ENCODE measurements at places on chromosomes 6 and 20. TPM values are rescaled to one million over a fixed set of nuclear protein-coding genes. Genes with fewer than 3 reads are reported as not detected.

Gene CD24
- total RNA-seq = not detected

DNA sequence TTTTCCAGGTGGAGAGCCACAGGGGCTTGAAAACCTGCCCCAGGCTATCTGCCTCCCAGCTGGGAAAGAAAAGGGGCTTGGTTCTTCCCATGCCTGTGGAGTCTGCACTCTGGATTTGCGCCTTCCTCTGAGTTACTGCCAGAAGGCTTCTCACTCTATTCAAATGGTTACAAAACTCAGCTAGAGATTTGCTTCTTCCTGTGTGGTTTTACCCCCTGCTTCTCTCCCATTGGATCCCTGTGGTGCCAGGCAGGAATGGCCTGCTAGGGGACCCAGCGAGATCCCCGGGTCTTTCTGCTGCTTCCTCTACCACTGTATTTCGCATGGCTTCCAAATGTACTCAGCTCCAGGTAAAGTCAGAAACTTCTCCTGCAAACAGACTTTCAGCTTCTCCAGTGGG lies 192.0 kb upstream of the HS3ST5 start:
- ATAC-seq = no peak

DNA sequence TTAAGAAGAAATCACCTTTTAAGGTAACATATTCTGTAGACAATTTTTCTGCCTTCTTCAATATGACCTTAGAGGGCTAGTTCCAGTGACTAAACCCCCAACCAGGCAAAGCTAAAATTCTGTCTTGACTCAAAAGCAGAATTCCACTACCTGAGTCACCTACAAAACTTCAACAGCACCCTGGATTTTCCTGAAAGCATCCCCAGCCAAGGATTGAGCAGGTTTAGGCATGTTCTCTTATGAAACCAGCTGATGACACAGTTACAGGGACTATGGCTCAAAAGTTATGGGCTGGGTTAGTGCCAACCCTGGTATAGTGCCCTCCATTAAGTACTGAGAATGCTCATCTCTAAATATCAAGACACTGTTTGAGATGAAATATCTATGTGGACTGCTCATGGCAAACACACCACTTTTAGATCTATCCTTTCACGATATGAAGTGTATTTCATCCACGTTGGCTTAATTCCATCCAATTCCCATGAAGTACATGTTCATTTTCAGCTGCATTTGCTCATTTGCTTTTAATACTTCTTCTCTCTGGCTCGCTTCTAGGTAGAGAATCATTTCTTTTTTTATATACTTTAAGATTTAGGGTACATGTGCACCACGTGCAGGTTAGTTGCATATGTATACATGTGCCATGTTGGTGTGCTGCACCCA lies 53.6 kb upstream of the TNFAIP3 start:
- peak; percentile 57 for ATAC-seq

- ATAC-seq = no peak
Observed at GRCh38 chr20:20317195-20317594, 50.7 kb upstream of the INSM1 start.

DNA sequence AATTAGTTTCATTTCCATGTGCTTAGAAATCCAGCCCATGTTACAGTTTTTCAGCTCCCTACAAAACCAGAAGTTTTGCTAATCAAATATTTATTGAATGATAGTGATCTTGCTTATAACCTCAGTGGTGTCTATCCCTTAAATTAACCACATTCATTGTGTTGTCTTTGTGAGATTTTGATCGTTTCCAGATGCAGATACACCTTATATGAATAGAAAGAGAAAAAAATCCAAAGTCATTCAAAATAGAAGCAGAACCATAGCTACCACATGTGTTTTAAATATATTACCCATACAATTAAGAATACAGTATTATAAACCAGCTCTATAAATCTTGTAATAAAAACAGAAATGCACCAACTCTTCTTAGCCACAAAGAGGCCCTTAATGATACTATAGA lies 60.6 kb upstream of the RREB1 start:
- no peak for ATAC-seq

DNA sequence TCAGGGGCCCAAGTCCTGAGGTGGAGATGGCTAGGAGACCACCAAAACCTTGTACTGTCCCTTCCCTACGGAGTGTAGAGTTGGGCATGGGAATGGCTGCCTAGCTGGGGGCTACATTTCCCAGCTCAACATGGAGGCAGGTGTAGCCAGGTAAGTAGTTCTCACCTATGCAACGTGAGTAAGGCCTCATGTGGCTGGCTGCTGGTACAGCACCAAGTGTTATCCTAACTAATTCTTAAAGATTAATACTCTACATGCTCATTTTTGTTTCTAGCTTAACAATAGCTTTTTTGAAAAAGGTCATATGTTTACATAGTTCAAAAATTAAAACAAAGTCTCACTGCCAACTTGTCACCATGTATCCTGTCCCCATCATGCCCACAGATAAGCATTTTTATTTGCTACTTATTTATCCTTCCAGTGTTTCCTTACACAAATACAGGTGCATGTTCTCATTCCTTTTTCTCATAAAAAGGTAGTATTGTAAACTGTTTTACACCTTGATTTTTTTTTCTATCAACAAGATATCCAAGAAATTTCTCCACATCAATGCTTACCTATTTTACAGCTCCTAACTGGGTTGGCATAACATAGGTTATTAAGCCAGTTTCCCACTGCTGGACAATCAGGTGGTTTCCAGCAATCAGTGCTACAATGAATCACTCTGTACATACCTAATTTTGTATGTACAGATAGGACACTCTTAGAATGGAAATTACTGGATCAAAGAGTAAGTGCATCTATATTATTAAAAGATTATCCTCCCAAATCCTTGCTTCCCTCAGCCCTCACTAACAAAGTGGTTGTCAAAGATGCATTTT lies 25.5 kb downstream of the ABHD12 start:
- ATAC-seq = no peak
